ENCODE measurements at places on chromosomes 5 and 9. TPM values are rescaled to one million over a fixed set of nuclear protein-coding genes. Genes with fewer than 3 reads are reported as not detected.
A peak's percentile ranks its signal among the peaks of the same experiment; 100 is the strongest.

GRCh38 chr5:1264211-1264610, 30.7 kb downstream of the TERT start:
- no peak for DNase-seq

DNA sequence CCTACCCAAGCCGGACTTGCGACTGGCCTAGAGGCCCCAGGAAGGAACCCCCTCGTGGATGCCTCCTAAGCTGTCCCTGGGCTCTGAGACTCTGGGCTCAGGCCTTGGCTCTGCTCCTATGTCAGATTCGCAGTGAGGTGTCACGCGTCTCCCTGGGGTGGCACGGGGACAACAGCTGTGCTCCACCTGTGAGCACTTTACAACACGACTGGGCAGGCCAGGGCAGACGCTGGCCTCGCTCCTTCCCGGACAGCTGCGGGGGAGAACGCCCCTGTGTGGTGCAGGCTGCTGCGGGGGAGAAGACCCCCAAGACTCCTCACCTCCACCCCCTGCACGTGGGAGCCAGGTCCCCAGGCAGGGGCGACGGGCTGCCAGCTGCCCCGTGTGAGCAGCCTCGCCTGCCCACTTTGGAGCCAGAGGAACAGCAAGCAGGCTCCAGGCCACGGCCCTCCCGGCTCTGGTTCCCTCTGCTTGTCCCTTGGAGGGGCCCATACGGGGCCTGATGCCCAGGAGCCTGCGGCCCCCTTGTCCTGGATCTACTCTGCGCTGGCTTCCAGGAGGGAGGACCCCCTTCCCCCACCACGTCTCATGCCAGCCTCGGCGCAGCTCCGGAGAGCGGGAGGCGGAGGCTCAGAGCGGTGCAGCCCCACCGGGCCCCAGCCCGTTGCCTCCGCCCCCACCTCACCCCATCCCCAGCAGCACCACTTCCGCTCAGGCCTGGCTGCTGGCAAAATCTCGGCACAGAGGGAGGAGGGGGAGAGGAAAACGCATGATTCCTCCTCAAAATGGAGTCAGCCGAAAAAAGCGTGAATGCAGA, 36.0 kb downstream of the SARDH start:
- peak; percentile 70 for DNase-seq

- DNase-seq = no peak
Observed at GRCh38 chr9:75997206-75997605, 106.7 kb downstream of the PCSK5 start.

- DNase-seq = no peak
Observed at GRCh38 chr9:101993771-101994170, 255.3 kb upstream of the GRIN3A start.

DNA sequence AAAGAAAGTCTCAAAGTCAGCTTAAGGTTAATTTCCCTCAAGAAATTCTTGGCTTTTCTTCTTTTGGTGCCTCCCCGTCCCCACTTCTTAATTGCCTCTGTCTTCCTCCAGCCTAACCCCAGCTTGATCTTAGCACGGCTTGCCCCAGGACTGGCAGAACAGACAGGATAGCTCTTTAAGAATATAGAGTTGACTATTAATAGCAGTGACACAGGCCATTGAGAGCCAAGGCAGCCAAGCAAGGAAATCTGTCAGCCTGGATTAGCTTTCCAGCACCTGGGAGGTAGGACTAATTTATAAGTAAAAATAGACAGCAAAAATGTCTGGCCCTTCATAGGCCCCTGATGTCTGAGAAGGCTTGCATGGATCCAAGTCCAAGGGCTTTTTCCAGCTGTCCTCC, 384.6 kb upstream of the SLC30A5 start:
- no peak for DNase-seq

GRCh38 chr9:83119873-83120272, 56.9 kb upstream of the RASEF start:
- DNase-seq = no peak

GRCh38 chr5:73418244-73418691, 30.3 kb downstream of the FOXD1 start:
- peak; percentile 70 for DNase-seq

- DNase-seq = no peak
Observed at GRCh38 chr5:6108540-6108848, 269.9 kb downstream of the MED10 start.

DNA sequence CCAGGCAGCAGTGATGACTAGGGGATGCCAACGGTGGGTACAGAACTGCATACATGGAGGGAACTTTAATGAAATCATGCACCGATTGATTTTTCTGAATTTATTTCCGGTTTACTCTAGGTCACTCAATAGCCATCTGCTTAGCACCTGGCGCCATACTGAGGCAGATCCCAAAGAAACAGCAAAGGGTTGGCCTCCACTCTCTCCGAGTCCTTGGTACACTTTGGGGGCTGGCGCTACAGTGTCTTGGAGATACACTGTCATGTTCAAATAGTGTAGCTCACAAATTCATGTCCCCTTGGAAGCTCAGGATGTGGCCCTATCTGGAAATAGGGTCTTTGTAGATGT, 116.3 kb downstream of the BOD1 start:
- no peak for DNase-seq

GRCh38 chr9:121271368-121272341, 3.7 kb downstream of the GSN start:
- peak; percentile 73 for DNase-seq

DNA sequence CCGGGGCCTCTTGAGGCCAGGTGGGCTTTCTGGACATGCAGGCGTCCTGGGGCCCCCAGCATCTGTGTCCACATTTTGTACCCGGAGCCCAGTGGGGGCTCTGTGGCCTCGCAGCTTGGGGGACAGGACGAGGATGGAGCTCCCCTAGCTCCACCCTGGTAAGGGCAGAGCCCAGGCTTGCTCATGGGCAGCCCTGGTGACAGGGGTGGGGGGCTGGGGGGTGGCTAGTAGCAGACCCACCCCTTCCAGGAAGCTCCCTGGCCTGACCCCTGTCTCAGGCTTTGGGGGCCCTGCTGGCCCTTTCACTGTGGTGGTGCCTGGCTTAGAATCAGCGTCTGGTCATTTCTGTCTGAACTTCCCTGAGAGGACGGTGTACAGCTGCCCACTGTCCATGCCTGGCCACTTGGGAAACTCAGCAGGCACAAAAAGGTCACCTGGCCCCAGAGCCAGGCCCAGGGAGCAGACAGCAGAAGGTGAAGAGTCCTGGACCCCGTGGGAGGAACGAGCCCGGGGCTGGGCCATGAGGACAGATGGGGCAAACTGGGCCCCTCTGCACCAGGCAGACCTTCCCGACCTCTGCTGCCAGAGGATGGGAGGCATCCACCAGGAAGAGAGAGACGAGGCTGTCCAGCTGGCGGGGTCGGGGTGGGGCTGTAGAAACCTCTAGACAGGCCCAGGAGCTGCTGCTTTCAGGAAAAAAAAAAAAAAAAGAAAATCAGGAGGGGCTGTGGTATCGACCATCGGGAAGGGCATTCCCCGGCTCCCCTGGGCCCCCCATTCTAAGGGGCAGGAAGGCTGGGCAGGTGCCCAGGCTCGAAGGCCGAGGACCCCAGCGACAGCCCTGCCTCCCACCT, 52.8 kb downstream of the EXD3 start:
- peak; percentile 43 for DNase-seq

DNA sequence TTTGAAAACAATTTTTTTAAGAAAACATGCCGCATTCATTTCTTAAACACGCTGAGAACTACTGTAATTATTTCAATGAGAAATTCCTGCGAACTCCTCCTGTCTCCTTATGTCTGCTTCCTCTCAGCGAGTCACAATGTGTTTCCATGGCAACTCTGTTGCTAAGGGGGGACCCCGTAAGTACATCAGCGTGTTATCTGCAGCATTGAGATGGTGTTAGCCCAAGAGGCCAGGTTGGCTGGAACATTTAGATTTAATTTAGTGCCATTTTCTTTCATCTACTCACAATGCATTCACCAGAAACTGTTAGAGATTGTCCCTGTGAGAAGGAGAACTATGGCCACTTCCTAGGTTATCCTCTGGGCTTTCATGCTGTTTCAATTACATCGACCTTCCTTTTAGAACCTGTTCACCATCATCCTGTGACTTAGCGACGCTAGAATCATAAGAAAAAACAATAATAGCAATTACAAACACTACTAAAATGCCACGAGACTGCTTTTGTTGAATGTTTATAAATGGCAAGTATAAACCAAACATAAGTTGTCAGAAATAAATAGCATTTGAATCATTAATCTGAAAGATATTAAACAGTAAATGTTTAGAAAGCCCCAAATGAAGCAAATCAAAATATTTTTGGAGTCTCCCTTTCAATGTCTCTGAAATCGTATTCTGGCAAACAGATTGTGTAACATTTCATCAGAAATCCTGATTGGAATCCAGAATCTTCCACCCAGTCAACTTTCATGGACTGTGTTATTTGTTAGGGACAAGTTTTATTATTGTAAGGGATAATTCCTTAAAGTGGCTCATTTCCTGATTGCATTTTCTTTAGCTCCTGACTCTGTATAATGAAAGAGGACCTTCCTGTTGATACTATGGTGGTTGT, 39.7 kb upstream of the SHC3 start:
- no peak for DNase-seq

- DNase-seq = peak; percentile 18
Observed at GRCh38 chr5:135223891-135224625, 175.0 kb downstream of the MACROH2A1 start.

DNA sequence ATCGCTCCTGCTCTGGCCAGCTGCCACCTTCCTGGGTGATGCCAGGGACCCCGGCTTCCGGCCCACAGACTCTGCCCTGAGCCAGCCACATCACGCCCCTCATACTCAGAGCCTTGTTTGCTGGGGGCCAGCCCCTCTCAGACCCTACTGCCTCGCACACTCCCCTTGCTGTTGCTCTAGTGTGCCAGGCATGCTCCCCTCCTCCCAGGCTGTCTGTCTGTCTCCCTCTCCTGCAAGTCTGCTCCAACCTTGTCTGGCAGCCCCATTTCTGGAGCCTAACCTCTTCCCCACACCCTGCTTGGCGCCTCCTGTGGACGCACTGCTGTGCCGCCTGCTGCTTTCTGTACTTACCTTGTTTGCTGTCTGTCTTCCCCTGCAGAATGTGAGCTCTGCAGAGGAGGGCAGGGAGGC, 184.7 kb downstream of the HSPA4 start:
- DNase-seq = peak; percentile 42

DNA sequence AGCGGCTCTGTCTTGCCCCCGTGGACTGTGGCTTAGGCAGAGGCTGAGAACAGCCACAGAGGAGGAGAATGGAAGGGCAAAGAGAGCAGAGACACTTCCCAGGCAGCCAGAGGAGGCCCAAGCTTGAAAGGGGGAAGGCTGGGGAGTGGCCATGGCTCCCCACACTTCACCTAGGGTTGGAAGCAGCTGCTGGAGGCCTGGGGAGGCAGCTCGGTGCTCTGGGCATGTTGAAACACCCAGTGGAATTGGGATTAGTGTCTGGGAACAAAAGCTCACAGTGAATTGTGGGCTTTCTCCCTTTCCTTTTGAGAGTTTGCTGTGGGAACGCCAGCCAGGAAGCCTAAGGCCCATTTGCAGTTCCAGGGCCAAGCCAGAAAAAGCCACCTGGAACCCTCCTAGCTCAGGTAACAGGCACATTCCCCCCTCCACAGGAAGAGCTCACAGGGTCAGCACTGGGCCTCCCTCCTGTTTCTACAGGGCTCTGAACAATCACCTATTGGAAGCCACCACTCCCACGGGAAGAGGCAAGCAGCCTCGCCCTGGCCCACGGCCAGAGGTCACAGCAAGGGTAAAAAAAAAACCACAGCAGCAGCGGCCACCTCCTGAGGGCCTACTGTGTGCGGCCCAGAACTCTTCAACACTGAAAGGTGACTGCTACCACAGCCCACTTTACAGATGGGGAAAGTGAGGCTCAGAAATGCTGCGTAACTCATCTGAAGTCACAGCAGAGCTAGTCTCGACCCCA, 20.2 kb downstream of the EEIG1 start:
- no peak for DNase-seq

- DNase-seq = no peak
Observed at GRCh38 chr5:53038196-53038847, 49.2 kb downstream of the ITGA2 start.

- DNase-seq = no peak
Observed at GRCh38 chr9:121622387-121623203, 28.8 kb upstream of the DAB2IP start.

- no peak for DNase-seq
Observed at GRCh38 chr5:8641786-8642505, 773.0 kb downstream of the MTRR start.

GRCh38 chr5:181245427-181246275, 1.9 kb upstream of the RACK1 start:
- DNase-seq = no peak

- no peak for DNase-seq
Observed at GRCh38 chr9:126564128-126564527, 49.6 kb upstream of the LMX1B start.

DNA sequence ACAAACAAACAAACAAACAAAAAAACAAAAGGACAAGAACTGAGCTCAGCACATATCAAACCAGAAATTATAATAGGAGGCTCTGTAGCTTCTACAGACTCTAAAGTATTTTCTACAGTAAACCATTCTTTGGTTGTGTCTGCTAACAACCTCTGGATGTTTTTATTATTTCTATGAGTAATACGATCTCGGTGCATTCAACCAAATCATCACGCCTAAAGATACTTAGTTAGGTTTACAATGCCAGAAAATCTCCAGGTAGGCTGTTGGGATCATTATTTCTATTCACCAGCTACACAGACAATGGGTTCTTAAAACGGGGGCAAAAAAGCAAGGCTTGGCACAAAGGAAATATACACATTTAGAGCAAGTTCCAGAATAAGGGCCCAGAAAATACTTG, 41.6 kb upstream of the ALDOB start:
- no peak for DNase-seq

GRCh38 chr5:75028090-75028489, 24.3 kb downstream of the GCNT4 start:
- no peak for DNase-seq

DNA sequence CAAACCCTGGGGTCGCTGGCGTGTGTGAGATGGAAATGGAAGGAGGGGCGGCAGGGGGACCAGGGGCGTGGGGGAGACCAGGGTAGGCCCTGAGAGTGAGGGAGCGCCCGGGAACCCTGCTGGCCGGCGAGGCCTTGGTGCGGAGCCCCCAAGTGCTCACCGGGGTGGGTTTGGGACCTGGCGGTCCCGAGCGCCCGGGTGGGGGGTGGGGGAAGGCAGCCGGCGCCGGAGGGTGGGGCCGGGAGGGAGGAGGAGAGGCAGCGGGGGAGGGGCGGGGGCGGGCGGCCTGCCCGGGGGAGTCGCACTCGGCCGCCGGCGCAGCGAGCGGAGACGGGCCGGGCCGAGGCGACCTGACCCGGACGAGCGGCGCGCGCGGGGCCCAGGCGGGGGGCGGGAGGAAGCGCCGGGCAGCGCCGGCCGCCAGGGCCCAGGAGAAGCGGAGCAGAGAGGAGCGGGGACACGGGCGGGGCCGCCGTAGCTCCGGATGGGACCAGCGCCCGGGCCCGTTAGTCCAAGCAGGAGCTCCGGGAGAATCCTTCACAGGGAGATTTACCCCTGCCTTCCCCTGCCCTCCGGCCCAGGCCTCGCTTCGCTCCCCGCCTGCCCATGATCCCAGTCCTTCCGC, at the start of gene NPR2:
TSS of gene NPR2 (plus strand) at position 295 of the 625 bp plus-strand sequence. CDS start 818 bp downstream, outside the sequence.
- peak; percentile 67 for DNase-seq

- no peak for DNase-seq
Observed at GRCh38 chr5:160438316-160439204, 16.9 kb downstream of the PTTG1 start.

GRCh38 chr5:6736524-6737042, 23.4 kb downstream of the TENT4A start:
- peak; percentile 35 for DNase-seq

GRCh38 chr5:17440766-17441165, 57.3 kb upstream of the TAF11L2 start:
- no peak for DNase-seq

ANKRD33B gene
- 22.6 TPM for total RNA-seq

PRDM9 gene
- not detected for total RNA-seq

ZNF879 gene
- total RNA-seq = 6.2 TPM

ANKRD18B gene
- total RNA-seq = 1.2 TPM

PCDHB7 gene
- 5.0 TPM for total RNA-seq

RGS3 gene
- total RNA-seq = 43.1 TPM

SPATA31C1 gene
- not detected for total RNA-seq

PHYHD1 gene
- 38.7 TPM for total RNA-seq

All from sciatic nerve (tissue), 2 donors.